ENCODE measurements at places on chromosomes 6 and 20. TPM values are rescaled to one million over a fixed set of nuclear protein-coding genes. Genes with fewer than 3 reads are reported as not detected.

PPP1R14C gene
- 0.11 TPM for total RNA-seq

DDO gene
- total RNA-seq = 2.3 TPM

CDH4 gene
- not detected for total RNA-seq

B3GAT2 gene
- total RNA-seq = not detected

NRN1 gene
- total RNA-seq = 57.4 TPM

PARD6B gene
- total RNA-seq = 4.8 TPM

LAMA5 gene
- 6.8 TPM for total RNA-seq

MCHR2 gene
- total RNA-seq = 0.16 TPM

HLA-DPA1 gene
- 8.7 TPM for total RNA-seq

TGM3 gene
- not detected for total RNA-seq

All from SK-MEL-5 (cell line).